ENCODE measurements at places on chromosomes 4 and X. TPM values are rescaled to one million over a fixed set of nuclear protein-coding genes. Genes with fewer than 3 reads are reported as not detected.

The ITGB1BP2 gene
- 1.8 TPM for total RNA-seq

The GPR119 gene
- total RNA-seq, result not detected

The SSX5 gene
- total RNA-seq, result not detected

The ADH4 gene
- total RNA-seq, result 5.9 TPM

The SORCS2 gene
- 9.1 TPM for total RNA-seq

The PRDM5 gene
- total RNA-seq, result 9.1 TPM

The LRPAP1 gene
- total RNA-seq, result 204 TPM

DNA sequence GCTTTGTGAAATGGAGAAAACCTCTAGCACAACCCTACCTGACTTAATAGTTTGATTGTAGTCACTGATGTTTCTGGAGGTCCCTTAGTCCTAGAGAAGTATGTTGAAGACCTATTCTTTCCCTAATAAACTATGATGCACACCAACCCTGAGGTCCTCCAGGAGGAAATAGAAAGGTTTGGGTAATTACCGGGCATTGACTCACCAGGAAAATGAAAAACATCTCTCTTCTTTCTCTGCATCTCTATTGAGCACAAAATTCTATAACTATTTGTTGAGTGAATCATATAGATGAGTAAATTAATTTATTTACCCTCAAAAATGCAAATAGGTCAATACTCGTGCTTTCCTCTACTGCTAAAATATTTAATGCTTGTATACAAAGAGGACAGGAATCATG is 582.4 kb upstream of the FAM241A start:
- DNase-seq, result no peak
- no peaks in the 10 kb centered on the region for H3K27me3 ChIP-seq
- H3K4me1 ChIP-seq, result no peaks in the 10 kb centered on the region
- no peaks in the 10 kb centered on the region for H3K36me3 ChIP-seq

DNA sequence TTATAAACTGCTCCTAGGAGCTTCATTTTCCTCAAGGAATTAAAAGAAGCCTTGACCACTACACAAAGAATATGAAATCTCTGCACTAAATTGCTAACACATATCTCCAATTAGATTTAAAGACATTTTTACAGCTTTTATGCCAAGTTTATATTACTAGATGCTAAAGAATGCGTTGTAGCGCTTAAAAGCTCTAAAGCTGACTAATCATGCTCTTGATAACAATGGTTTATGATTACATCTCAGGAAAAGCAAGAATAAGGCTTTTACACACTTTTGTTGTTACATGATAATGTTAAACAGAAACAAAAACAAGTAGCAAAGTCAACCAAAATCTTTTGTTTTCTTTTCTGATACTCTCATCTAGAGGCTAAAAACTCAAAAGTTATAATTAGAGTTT is 44.7 kb downstream of the SLC10A7 start:
- no peak overlapping the region for H3K4me3 ChIP-seq
- no peak overlapping the region for H3K27ac ChIP-seq
- no peaks in the 10 kb centered on the region for H3K36me3 ChIP-seq
- no peaks in the 10 kb centered on the region for H3K4me1 ChIP-seq
- DNase-seq, result no peak

- H3K27ac ChIP-seq, result no peak overlapping the region
- DNase-seq, result no peak
- H3K27me3 ChIP-seq, result no peaks in the 10 kb centered on the region
- H3K36me3 ChIP-seq, result no peaks in the 10 kb centered on the region
- H3K4me3 ChIP-seq, result no peak overlapping the region
Measured at GRCh38 chr4:144740316-144740715, 94.4 kb downstream of the HHIP start.

GRCh38 chr4:22072240-22072639 is 123.7 kb upstream of the KCNIP4 start:
- no peak overlapping the region for H3K4me3 ChIP-seq
- no peaks in the 10 kb centered on the region for H3K4me1 ChIP-seq
- no peaks in the 10 kb centered on the region for H3K27me3 ChIP-seq
- no peak overlapping the region for H3K27ac ChIP-seq
- H3K36me3 ChIP-seq, result no peaks in the 10 kb centered on the region
- no peak for DNase-seq

DNA sequence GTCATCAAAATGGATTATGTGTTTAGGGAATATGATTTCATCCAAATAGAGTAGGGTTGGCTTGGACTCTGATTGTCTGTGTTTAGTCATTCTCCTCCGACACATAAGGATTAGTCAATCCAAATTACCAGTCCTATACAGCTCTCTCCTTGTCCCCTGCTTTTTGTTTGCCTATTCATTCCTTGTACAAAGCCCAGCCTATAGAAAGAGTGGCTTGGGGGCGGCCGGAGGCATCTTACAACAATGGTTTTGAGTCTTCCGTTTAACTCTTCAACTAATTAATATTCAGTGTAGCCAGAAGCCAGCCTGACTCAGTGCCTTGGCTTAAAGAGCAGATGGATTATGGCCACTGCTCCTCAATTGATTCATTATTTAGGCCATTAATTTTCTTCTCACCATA is 796.6 kb upstream of the POU3F4 start:
- H3K36me3 ChIP-seq, result no peaks in the 10 kb centered on the region
- H3K27ac ChIP-seq, result no peak overlapping the region
- H3K4me1 ChIP-seq, result no peaks in the 10 kb centered on the region
- H3K4me3 ChIP-seq, result no peak overlapping the region
- DNase-seq, result no peak

- H3K27me3 ChIP-seq, result no peaks in the 10 kb centered on the region
- H3K36me3 ChIP-seq, result no peaks in the 10 kb centered on the region
- no peak overlapping the region for H3K27ac ChIP-seq
- peak overlapping the region; percentile 62 for H3K4me3 ChIP-seq
- DNase-seq, result no peak
- no peaks in the 10 kb centered on the region for H3K4me1 ChIP-seq
Measured at GRCh38 chr4:64158648-64159326, 250.5 kb downstream of the TECRL start.

GRCh38 chrX:132751063-132751690 is 207.3 kb downstream of the HS6ST2 start:
- H3K36me3 ChIP-seq, result no peaks in the 10 kb centered on the region
- no peak overlapping the region for H3K4me3 ChIP-seq
- DNase-seq, result no peak
- no peak overlapping the region for H3K27ac ChIP-seq
- no peaks in the 10 kb centered on the region for H3K27me3 ChIP-seq

- no peak for DNase-seq
- no peak overlapping the region for H3K27ac ChIP-seq
- no peaks in the 10 kb centered on the region for H3K27me3 ChIP-seq
- no peaks in the 10 kb centered on the region for H3K36me3 ChIP-seq
Measured at GRCh38 chr4:171478181-171478580, 335.0 kb upstream of the GALNTL6 start.

DNA sequence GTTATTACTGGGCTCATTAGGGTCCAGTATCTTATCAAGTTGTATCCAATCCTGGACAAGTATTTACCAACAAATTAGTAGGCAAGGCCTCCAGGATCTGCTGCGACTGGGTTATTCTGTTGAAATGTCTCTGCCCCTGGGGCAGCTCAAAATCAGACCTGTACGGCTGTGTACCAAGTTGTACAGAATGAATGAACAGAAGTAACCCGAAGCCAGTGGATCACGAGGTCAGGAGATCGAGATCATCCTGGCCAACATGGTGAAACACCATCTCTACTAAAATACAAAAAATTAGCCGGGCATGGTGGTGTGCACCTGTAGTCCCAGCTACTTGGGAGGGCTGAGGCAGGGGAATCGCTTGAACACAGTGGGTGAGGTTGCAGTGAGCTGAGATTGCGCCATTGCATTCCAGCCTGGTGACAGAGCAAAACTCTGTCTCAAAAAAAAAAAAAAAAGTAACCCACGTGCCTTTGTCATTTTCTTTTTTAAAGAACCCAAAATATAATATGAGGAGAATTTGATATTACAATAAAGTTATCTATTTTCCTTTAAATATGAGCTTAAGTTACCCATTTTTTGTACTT is 127.3 kb downstream of the CBR4 start:
- H3K4me1 ChIP-seq, result no peaks in the 10 kb centered on the region
- no peaks in the 10 kb centered on the region for H3K27me3 ChIP-seq
- no peak for DNase-seq
- H3K36me3 ChIP-seq, result peaks cover 2% of the 10 kb centered on the region
- H3K27ac ChIP-seq, result no peak overlapping the region
- H3K4me3 ChIP-seq, result no peak overlapping the region

GRCh38 chr4:14883166-14883565 is 119.1 kb upstream of the CPEB2 start:
- no peaks in the 10 kb centered on the region for H3K27me3 ChIP-seq
- no peaks in the 10 kb centered on the region for H3K36me3 ChIP-seq
- no peaks in the 10 kb centered on the region for H3K4me1 ChIP-seq

DNA sequence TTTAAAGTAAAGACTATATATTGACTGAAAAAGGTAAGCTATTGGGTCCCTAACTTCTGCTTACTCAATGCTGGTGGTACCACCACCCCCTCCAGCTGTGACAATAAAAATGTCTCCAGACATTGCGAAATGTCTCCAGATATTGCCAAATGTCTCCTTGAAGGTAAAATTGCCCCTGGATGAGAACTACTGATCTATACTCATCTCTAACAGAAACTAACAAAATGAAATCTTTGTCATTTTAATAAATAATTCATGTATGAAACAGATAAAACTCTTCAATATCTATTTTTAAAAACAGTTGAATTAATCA is 20.1 kb downstream of the CLTRN start:
- DNase-seq, result no peak
- no peaks in the 10 kb centered on the region for H3K36me3 ChIP-seq
- H3K27me3 ChIP-seq, result peaks cover 10% of the 10 kb centered on the region
- no peaks in the 10 kb centered on the region for H3K4me1 ChIP-seq
- no peak overlapping the region for H3K4me3 ChIP-seq

DNA sequence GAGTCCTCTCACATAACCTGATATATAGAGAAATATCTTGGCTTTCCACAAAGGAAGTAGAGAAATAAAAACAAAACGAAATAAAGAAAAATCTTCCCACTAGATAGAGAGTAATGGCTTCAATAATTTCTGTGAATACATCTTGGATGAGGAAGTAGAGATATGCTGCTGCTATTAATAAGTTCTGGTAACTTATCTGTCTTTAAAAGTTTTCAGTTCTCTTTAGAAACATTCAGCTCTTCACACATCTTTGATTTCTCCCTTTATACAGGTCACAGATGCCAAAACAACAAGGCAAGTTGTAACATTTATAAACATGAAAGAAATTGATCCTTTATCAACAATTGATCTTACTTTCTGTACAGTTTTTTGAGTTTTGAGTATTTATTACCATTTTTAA is 615.8 kb downstream of the TRAM1L1 start:
- no peaks in the 10 kb centered on the region for H3K36me3 ChIP-seq
- H3K4me1 ChIP-seq, result no peaks in the 10 kb centered on the region
- no peak overlapping the region for H3K27ac ChIP-seq
- no peak overlapping the region for H3K4me3 ChIP-seq

- no peak overlapping the region for H3K27ac ChIP-seq
- H3K36me3 ChIP-seq, result no peaks in the 10 kb centered on the region
- DNase-seq, result no peak
- no peaks in the 10 kb centered on the region for H3K27me3 ChIP-seq
- no peaks in the 10 kb centered on the region for H3K4me1 ChIP-seq
Measured at GRCh38 chr4:40337051-40337450, 1.9 kb downstream of the CHRNA9 start.

DNA sequence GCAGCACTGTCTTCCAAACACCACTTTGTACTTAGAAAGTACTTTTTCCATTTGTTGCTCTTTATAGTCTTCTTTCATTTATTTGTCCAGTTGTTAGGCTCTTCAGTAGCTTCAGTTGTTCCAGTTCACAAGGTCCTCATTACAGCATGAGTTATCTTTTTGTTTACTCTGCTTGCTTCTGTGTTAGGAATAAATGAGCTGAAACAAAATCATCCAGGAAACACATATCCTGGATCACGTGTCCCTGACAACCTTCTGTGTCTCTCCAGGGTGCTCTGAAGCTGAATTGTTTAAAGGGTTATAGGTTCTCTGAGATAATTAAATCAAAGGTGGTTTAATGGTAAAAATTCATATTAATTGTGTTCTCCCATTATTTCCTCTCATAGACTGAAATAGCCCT is 19.9 kb upstream of the KLHL8 start:
- peak overlapping the region; percentile 20 for H3K4me3 ChIP-seq
- H3K4me1 ChIP-seq, result no peaks in the 10 kb centered on the region
- DNase-seq, result no peak
- H3K36me3 ChIP-seq, result no peaks in the 10 kb centered on the region
- no peaks in the 10 kb centered on the region for H3K27me3 ChIP-seq
- H3K27ac ChIP-seq, result peak overlapping the region; percentile 54

- no peaks in the 10 kb centered on the region for H3K4me1 ChIP-seq
- no peak for DNase-seq
- no peaks in the 10 kb centered on the region for H3K36me3 ChIP-seq
- peaks cover 9% of the 10 kb centered on the region for H3K27me3 ChIP-seq
- H3K27ac ChIP-seq, result peak overlapping the region; percentile 43
Measured at GRCh38 chrX:17032351-17032750, 85.9 kb downstream of the REPS2 start.

DNA sequence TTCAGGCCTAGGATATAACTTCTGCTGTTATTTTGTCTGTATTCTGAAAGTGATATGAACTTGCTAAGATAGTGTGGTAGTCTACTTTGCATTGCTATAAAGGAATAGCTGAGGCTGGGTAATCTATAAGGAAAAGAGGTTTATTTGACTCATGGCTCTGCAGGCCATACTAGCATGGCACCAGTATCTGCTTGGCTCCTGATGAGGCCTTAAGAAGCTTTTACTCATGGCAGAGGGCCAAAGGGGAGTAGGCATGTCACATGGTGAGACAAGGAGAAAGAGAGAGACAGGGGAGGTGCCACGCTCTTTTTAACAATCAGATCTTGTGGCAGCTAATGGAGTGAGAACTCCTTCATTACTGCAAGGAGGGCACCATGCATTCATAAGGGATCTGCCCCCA is 247.3 kb downstream of the GPAT3 start:
- H3K27me3 ChIP-seq, result no peaks in the 10 kb centered on the region
- no peak overlapping the region for H3K4me3 ChIP-seq
- DNase-seq, result no peak
- H3K4me1 ChIP-seq, result no peaks in the 10 kb centered on the region

- peak overlapping the region; percentile 2 for H3K27ac ChIP-seq
- no peak for DNase-seq
- H3K4me3 ChIP-seq, result no peak overlapping the region
- peaks cover 20% of the 10 kb centered on the region for H3K4me1 ChIP-seq
Measured at GRCh38 chr4:169252339-169253112, 18.2 kb downstream of the SH3RF1 start.

GRCh38 chr4:182917182-182918043 is at the start of gene DCTD:
Gene DCTD, minus strand, starts transcription at chr4:182917386. Its CDS starts 1,818 bp downstream, at chr4:182915568.
- no peaks in the 10 kb centered on the region for H3K36me3 ChIP-seq
- peak within 1 kb of the TSS; percentile 94 for H3K27ac ChIP-seq
- peak; percentile 84 for DNase-seq
- no peaks in the 10 kb centered on the region for H3K4me1 ChIP-seq
- peak within 1 kb of the TSS; percentile 51 for H3K4me3 ChIP-seq

- H3K27ac ChIP-seq, result no peak overlapping the region
- H3K27me3 ChIP-seq, result no peaks in the 10 kb centered on the region
- H3K36me3 ChIP-seq, result no peaks in the 10 kb centered on the region
- no peak for DNase-seq
- H3K4me3 ChIP-seq, result no peak overlapping the region
- no peaks in the 10 kb centered on the region for H3K4me1 ChIP-seq
Measured at GRCh38 chr4:76866641-76867040, 31.3 kb downstream of the SOWAHB start.

Measured in kidney (tissue), 22 donors.